ENCODE measurements at places on chromosomes 3 and 15.

- no peak for DNase-seq
Observed at GRCh38 chr3:43238801-43239200, 47.5 kb upstream of the SNRK start.

GRCh38 chr3:23495507-23495906, 292.4 kb downstream of the UBE2E2 start:
- DNase-seq: no peak

GRCh38 chr3:130658678-130659077, 88.0 kb downstream of the PIK3R4 start:
- no peak for DNase-seq

GRCh38 chr3:64079369-64080150, 56.3 kb upstream of the PSMD6 start:
- no peak for DNase-seq

DNA sequence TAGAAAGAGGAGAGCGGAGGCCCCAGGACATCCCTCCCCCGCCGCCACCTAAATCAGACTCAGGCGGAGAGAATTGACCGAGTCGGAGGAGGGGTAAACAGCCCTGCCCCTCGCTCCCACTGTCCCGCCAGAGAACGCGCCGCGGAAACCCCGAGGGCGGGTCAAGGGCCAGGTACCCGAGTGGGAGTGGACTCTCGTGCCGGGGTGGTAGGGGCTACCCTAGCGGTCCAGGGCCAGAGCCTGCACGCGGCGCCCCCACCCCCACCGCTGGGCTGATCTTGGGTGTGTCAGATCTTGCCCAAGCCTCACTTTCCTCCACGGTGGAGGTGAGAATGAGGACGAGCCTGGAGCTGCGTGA, 19.0 kb downstream of the SPATA12 start:
- no peak for DNase-seq

DNA sequence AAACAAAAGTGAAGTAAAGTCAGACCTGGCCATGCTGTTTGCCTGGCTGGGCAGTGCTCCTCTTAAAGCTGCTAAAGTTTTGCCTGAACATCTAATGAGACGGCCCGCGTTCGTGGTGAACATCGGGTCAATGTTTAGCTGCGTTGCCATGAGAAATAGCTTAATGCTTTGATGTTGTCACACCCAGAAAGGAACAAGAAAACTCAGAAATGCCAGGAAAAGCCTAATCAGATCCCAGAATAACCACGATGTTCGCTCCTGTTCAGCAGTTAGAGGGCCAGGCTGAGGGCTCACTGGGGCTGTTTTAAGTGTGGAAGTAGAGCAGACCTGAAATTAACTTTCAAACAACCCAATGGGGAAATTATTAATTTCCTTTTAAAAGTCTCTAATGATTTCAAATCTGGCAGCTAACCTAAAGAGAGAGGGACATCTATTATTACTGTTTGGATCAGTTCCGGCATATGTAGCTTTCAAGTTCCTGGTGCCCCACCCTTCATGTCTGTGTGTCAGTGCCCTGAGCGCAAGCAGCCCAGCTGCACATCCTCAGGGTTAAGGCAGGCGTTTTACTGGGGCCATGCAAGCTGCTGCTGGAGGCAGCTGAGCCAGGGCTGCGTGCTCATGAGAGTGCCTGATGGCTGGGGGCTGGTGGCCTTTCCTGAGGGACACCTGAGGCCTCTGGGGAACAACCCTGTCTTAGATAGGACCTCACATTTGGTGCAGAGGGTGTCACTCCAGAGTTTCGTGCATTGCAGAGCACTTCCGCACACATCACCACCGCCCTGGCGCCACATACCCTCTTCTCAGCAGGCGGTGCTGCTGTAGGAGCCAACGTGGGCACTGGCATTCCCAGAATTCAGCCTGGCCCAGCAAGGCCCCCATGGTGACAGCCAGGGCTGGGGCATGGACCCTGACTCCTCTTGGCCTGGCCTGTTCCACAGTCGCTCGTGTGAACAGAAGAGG, 76.6 kb downstream of the LRRK1 start:
- DNase-seq: no peak

DNA sequence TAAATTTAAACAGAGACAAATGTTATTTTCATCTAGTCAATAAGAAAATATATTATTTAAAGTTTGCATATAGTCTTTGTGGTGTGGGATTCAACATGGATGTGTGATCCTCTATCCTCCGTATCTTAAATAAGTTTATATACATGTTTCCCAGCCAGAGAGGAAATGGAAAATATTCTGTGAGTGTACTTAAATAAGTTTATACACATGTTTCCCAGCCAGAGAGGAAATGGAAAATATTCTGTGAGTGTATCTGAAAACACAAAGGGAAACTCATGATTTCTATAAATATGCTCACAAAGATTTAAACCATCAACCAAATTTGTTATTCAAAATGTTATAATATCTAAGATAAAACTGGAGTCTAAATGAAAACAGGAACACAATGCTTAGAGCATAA, 110.0 kb upstream of the MELTF start:
- DNase-seq: no peak

GRCh38 chr3:41630708-41631107, 331.2 kb downstream of the ULK4 start:
- DNase-seq: no peak

DNA sequence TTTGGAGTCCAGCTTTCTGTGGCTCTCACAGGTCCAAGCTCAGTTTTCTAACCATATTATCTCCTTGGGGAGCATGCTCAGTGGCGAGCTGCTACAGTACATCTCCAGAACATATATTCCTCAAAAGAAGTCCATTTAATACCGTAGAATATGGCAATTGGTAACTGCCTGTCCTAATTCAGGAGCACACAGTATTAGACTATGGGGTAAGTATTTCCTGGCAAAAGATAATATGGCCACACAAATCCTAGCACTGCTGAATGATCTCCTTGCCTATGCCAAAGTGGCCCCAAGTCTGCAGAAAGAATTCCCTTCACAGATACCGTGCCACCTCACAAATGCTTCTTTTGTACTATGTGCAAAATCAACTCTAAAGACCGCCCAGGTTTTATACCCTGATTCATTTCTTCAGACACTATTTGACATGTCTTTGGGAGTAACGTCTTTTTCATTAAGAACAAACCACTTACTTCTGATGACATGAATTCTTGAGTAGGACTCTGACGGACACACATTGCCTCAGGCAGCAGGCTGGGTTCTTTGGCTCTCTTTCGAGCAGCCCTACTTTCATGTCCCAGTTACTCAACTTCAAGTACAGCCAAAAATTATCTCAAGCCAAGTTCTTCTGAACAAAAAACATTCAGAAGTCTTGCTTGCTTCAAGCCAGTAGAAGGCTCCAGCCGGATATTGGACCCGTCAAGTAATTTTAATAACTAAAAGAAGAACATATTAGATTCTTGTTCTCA, 368.3 kb upstream of the DCBLD2 start:
- no peak for DNase-seq

DNA sequence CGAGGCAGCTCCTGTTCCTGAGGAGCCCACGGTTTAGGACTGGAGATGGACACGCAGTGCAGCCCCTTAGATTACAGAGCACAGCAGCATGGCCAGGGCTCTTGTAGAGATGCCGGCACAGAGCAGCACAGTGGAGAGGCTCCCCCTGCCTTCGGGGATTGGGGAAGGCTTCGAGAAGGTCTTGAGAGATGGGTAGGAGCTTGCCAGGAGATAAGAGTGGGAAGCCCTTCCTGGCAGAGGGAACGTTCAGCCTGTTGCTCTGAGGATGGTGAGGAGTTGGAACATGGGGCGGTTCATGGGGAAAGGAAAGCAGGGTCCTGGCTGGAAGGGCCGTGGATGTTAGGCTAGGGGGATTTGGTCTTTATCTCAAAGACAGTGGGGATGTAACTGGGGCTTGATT, 10.0 kb downstream of the EPB42 start:
- DNase-seq: no peak

- no peak for DNase-seq
Observed at GRCh38 chr3:55959471-55960080, 472.5 kb upstream of the WNT5A start.

DNA sequence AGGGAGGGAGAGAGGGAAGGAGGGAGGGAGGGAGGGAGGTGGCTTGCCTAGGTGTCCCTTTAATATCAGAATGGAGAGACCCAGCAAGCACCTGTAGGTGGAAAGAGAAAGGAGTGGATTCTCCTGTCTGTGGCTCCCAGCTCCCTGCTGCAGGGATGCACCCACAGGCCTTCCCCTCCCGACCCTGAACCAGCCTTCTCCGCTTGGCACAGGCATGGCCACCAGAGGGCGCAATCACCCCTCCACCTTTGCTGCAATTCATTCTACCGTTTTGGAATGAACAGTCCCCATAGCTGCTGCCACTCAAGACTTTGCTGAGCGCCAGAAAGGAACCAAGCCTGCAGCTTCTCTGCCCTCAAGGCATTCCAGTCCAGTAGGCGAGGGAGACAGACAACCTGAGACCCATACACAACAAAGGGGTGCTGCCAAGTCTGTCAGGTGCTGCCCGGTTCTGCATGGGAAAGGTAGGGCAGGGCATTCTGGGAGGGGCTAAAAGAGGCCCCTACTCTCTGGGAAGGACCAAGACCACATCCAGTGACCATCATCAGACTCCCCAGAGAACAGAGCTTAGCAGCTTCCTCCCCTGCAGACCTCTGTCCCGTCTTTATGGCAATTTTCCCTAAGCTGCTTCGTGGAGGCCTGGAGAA, 4.9 kb downstream of the TLR9 start:
- DNase-seq: peak; percentile 89

GRCh38 chr15:32099956-32100684, 69.8 kb downstream of the CHRNA7 start:
- DNase-seq: no peak

GRCh38 chr3:171458864-171459136, 1.4 kb downstream of the TNIK start:
- DNase-seq: no peak

DNA sequence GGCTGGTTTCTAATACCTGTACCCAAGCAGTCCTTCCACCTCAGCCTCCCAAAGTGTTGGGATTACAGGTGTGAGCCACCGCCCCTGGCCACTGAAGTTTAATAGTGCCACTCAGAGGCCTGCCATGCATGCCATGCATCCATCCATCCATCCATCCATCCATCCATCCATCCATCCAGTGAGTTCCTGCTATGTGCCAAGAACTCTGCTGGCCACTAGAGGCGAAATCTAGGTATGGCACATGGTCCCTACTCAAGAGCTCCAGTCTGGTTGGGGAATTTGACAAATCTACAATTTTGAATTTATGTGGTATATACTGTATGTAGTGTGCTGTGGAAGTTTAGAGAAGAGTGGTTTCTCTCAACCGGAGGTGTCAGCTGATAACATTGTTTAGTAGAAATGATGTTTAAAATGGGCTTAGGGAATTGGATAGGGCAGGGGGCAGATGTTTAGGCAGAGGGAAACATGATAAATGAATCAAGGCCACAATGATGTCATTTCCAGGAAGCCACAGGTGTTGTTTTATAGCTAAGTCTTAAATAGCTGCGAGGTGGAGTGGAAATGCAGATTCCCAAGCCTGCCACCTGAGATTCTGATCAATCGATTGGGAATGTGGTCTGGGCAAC, 384.4 kb upstream of the C2CD4B start:
- DNase-seq: no peak

GRCh38 chr3:138051947-138052802, 42.2 kb downstream of the CLDN18 start:
- no peak for DNase-seq

- DNase-seq: no peak
Observed at GRCh38 chr3:133058831-133059230, 20.6 kb downstream of the TMEM108 start.

DNA sequence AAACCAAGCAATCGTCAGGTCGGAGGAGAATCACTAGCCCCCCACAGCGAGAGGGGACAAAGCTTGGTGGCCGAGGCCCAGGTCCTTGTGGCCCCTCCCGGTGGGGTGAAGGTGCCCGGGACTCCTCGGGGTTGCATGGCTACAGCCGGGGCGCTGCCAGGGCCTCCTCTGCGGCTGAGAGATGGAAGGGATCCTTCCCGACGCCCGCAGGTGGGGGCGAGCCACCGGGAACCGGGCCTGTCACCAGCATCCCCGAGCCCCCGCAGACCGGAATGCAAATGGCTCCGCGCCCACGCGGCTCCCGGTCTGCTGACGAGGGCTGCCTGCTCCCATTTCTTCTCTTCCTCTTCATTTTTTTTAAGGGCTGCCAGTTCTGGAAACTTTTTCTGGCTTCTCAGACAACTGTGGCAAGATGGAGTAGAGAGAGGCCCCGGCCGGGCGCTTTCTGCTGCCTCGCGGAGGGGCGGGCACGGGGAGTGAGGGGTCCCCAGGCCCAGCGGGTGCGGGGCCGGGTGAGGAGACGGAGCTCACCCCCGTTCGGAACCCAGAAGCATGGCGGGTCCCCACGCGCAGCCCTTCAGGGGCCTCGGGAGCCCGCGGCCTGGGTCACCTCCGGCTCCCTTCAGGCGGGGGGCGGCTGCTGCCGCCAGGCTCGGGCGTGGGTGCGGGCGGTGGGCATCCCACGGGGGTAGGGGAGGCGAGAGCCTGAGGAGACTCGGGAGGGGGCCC, 27.5 kb downstream of the MELTF start:
- DNase-seq: no peak

DNA sequence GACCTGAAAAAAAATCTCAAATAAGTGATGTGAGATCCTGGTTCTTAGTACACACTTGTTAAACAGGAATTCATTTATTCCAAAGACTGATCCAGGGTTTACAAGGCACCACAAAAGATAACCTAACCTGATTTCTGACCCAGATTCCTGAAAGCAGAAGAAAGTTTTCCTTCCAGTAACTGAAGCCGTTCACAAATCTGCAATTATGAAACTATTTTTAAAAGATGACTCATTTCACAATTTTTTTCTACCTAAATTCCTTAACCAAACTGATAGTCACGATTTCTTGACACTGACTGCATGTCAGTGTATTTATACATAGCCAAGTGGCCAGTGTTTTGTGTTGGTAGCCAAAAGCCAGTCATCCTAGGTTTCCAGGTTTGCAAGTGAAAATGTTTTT, 17.1 kb downstream of the SLC9A9 start:
- no peak for DNase-seq

- DNase-seq: no peak
Observed at GRCh38 chr3:171190668-171191067, 164.1 kb upstream of the SLC2A2 start.

DNA sequence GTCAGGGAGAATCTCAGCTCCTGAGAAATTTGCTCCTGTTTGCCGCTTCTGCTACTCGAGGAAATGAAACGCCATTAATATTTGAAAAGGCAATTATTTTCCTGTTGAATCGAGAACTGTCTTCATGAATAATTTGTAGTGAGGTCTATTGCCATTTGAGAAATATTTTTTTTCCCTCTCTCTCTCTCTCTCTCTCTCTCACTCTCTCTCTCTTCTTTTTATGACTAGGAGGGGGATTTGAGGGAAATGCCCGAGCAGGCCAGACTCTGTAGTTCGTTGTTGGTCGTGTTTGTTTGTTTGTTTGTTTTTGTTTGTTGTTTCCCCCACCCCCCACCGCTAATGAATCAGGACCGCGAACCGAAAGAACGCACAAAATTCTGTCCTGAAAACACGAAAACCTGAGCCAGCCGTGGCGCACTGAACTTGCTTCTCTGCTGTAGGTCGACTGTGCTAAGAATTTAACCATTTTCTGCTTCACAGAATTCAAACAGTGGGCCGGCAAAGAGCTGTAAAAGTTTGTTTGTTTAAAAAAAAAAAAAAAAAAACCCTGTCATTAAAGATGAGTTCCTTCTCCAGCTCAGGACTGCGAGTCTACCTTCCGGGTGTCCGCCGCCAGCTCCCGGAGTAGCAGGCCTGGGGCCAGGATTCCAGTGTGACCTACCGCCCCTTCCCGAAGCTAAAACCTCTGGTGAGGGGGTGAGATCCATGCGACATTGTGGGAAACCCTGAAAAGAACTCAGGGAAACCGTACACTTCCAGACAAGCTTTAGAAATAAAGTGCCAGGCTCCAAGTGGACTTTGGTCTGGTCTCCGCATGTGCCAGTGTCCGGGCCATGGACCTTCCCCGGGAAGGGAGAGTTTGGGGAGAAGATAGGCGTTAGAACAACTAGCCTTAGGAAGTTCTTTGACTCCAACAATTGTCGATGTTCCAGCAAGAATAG, 12.1 kb downstream of the ZIC4 start:
- DNase-seq: no peak

Measured in activated CD8-positive, alpha-beta memory T cell treated with anti-CD3 and anti-CD28 coated beads for 48 hours (primary cell).